ENCODE measurements at places on chromosomes 11 and 22.

GRCh38 chr11:113628912-113629311, 77.2 kb downstream of the TMPRSS5 start:
- no peak for DNase-seq

DNA sequence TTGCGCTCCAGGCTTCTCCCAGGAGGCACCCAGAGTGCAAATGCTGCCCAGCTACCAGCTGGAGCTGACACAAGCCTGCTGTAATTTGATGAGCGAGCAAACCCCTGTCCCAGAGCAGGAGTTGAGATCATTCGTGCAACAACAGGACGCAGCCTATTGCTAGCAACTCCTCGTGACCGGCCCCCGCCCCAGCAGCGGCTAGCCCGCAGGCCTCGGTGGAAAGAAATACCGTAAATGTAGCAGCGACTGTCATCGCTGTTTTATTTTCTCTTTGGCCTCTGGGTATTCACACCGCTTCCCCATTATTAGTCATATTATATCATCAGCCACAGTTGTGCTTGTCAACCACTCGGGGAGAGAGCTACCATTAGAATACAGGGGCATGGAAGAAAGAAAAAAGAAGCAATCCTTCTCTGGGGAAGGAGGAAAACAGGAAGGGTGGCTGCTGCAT, 59.2 kb upstream of the ATXN10 start:
- DNase-seq = no peak

GRCh38 chr11:13008625-13009475, at the start of gene RASSF10:
Gene RASSF10 (plus strand): TSS chr11:13009316. CDS start chr11:13009577, 261 bp downstream.
- peak; percentile 81 for DNase-seq

DNA sequence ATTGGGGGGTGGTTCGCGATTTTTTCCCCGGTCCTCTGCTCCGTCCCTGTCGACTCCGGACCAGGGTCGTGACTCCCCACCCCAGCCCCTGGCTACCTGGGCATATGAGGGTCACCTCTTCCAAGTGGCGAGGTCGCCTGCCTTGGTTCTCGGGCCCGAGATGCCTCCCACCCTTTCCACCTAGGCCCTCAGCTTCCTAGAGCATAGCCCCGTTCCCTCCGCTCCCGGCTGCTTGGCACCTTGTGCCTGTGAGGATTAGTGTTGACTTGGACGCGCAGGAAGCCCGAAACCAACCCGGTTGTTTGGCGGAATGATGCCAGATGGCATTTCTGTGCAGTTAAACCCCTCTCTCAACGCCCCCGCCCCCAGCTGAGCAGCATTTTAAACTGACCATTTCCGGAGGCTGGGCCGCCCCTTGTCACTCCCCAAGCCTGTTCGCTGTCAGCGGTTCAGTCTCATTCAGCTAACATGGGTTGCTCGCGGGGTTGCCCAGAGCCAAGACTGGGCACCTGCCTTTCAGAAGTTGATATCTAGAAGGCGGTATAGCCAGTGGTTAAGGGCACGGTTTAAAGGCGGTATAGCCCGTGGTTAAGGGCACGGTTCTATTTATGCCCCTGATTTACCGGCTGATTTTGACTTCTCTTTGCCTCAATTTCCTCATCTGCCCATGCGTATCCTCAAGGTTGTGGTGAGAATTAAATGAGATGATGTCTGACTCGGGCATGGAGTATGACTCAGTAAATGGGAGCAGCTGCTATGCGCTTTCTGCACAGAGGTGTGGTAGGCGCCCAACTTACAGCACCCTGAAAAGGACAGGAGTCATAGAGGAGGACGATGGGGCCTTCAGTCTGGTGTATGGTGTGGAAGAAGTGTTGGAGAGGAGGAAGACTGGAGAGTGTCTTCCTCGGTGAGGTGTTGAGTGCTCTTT, 639 bp downstream of the INCENP start:
- DNase-seq = peak; percentile 9

DNA sequence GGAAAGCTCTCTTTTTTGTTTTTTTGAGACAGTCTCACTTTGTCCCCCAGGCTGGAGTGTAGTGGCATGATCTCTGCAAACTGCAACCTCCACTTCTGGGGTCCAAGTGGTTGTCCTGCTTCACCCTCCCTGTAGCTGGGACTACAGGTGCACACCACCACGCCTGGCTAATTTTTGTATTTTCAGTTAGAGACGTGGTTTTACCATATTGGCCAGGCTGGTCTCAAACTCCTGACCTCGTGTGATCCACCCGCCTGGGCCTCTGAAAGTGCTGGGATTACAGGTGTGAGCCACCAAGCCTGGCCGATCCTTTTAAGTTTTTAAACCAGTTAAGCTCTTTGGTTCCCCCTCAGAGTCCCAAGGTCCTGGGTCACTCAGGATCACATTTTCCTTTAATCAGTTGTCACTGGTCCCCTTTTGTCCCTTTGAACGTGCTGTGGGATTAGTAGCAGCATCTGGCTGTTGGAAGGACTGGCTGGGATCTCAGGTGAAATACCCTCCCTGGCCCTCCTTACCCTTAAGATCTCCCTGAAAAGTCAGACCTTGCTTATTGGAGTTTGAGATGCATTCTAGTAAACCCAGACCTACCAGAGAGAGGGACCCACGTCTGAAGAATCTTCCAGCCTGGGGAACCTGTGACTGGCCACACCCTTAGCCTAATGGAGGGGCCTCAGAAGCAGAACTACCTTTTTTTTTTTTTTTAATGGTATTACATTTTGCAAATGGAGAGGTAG, 8.1 kb downstream of the MALAT1 start:
- DNase-seq = peak; percentile 78

- DNase-seq = no peak
Observed at GRCh38 chr22:18968011-18968749, 32.1 kb upstream of the PRODH start.

- DNase-seq = peak; percentile 65
Observed at GRCh38 chr22:49930596-49931412, 12.4 kb downstream of the CRELD2 start.

- DNase-seq = no peak
Observed at GRCh38 chr11:96082002-96082899, 158.3 kb upstream of the MTMR2 start.

DNA sequence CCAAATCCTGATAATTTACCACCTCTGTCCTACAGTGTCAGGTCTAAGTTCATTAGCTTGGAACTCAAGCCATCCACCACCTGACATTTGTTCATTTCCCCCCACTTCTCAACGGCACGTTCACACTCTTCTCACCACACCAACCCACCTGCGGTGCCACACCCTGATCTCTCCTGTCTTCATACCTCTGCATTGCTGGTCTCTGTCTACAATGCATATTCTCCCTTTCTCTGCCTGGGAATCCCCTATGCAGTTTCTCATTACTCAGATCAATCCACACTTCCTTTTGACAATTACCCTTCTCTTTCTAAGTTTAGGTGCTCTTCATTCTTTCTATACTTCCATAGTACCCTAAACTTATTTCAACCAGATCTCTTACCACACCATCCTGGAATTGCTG, 20.4 kb upstream of the EMSY start:
- DNase-seq = no peak

DNA sequence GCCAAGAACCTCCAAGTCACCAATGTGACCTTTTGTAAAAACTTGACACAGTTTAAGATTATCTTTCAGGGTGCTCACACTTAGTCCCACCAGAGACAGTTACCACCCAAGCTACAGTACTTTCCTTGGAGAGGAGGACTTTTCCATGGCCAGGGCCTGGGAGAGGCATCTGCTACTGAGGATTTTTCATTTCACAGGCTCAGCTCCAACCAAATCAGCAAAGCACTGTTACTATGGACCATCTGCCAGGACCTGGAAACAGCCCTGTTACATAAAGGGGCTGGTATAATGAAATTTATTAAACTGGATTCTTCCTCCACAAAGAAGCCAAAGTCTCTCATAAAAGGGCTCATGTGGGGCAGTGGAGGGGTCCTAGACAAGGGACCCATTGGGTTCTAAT, 38.6 kb downstream of the SERGEF start:
- DNase-seq = no peak

DNA sequence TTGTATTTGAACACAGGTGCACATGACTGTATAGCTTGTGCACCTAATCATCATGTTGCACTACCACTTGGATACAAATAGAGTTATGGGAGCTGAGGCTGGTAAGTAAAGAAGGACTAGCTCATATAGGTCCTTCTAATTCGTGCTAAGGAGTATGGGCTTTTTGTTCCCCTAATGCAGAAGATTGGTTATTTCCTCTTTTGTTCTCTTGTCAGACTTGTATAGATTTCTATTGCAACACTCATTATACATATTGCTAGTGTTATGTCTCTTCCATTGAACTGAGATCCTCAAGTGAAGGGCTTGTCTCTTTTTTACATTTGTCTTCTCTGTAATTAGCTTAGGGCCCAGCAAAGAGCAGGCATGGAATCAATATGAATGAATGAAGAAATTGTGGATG, 54.1 kb upstream of the ARHGAP20 start:
- DNase-seq = no peak

- no peak for DNase-seq
Observed at GRCh38 chr11:112997857-112998466, 36.7 kb downstream of the NCAM1 start.

DNA sequence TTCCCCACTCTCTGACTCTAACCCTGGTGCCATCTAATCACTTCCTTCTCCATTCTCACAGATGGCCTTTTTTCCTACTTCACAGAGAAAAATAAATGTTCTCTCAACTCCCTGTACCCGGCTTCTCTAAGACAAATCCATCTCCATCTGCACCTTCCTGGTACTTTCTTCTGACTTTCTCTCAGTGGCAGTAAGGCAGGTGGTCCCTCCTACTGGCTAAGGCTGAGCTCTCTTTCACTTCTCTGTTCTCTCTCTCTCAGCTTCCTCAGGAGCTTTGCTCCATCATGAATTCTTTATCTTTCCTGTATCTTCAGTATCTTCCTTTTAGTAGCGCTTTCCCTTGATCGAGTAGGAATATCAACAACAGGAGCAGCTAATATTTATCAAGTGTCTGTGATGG, 421.6 kb downstream of the TMEM135 start:
- DNase-seq = no peak

DNA sequence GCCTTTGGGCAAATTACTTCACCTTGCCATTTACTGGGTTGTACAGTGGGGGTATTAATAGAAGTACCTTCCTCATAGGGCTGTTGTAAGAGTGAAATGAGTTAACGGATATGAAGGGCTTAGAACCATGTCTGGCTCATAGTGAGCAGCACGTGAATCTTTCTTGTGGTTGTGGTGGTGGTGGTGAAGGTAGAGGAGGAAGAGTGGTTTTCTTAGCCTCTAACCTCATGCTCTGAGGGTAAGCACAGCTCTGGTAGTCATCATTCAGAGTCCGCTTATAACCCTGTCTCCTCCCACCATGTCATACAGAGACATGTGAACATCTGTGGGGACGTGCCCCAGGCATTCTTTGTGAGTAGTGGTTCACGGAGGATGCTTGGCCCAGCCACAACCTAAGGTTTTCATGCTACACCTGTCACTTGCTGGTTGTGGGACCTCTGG, 43.6 kb downstream of the TEAD1 start:
- DNase-seq = no peak

GRCh38 chr11:94910779-94911178, 62.6 kb downstream of the CWC15 start:
- no peak for DNase-seq

GRCh38 chr22:40679964-40680818, 907 bp downstream of the MCHR1 start:
- DNase-seq = no peak

- no peak for DNase-seq
Observed at GRCh38 chr11:9643751-9644150, 20.1 kb upstream of the SWAP70 start.

- DNase-seq = no peak
Observed at GRCh38 chr11:133107136-133107535, 425.2 kb downstream of the OPCML start.

DNA sequence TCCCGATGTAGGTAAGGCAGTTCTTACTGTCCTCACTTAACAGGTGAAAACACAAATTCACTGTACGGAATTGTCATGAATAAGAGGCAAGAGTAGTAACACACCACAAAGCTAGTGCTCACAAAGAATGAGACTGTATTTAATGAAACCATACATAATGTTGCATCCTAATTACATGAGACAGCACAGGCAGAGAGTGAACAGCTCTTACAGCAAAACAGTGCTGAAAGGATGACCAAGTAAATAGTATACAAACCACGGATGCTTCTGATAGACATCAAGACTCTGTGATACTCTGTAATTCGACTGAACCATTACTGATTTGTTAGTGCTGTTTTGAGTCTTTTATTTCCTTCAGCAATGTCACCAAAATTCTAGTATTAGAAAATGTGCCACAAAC, 282.3 kb downstream of the TTC28 start:
- DNase-seq = no peak

DNA sequence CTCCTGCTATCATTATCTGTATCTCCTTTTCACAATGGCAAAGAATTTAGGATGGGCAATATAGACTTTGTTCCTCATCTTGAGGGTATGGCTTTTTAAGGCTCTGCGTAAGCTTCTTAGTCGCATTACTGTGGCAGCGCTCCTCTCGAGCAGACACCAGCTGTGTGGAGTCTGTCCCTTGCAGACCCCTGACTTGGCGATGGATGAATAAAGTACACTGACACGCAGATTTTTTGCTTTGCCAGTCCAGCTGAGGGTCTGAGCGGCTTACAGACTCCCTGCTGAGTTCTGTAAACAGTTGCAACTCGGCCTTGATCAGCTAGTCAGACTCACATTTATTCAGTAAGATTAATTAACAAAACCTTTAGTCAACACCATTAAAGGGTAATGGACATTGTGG, 390.0 kb upstream of the CNTN5 start:
- DNase-seq = no peak

DNA sequence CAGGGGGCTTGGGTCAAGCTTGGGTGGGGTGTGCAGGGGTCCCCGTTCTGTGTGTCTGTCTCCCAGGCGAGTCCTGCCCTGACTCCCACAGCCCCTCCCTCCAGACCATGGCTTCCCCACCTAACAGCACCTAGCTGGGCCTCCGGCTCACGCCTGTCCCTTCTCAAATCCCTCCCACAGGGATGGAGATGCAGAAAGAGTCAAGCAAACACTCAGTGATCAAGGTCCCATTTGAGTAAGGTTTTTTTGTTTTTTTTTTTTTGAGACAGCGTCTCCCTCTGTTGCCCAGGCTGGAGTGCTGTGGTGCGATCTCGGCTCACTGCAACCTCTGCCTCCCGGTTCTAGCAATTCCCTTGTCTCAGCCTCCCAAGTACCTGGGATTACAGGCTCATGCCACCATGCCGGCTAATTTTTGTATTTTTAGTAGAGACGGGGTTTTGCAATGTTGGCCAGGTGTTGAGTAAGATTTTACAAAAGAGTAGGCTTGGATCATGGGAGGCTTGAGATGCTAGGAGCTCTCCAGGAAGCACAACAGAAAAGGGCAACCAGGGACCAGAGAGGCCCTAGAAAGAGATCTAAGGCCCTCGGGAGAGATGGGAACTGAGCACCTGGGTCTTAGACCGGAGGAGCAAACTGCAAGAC, 5.7 kb downstream of the APOBEC3D start:
- DNase-seq = no peak
